ENCODE measurements at places on chromosomes 1 and 21.

- DNase-seq, result no peak
Observed at GRCh38 chr1:58361134-58361533, 185.4 kb downstream of the OMA1 start.

GRCh38 chr1:177340601-177341067 is 169.9 kb downstream of the BRINP2 start:
- no peak for DNase-seq

- no peak for DNase-seq
Observed at GRCh38 chr1:27823784-27824183, 6.8 kb upstream of the PPP1R8 start.

DNA sequence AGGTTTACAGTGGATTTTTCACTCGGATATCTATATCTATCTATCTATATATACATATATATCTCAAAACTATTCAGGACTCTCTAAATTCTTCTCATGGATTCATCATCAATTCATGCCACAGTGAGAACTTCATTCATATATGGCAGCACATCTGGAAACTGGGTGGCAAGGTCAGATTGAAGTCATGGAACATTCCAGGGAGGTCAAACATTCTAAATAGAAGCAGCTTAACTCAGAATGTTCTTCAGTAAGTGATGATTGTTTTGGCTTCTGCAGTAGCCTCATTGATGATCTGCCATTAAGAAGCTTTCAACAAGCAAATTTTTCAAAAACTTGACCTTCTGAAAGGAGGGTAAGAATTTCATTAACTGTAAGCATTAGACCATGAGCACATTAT is 46.9 kb upstream of the ADAMTS1 start:
- DNase-seq, result no peak

GRCh38 chr1:156203331-156203730 is 9.4 kb downstream of the SLC25A44 start:
- DNase-seq, result no peak

DNA sequence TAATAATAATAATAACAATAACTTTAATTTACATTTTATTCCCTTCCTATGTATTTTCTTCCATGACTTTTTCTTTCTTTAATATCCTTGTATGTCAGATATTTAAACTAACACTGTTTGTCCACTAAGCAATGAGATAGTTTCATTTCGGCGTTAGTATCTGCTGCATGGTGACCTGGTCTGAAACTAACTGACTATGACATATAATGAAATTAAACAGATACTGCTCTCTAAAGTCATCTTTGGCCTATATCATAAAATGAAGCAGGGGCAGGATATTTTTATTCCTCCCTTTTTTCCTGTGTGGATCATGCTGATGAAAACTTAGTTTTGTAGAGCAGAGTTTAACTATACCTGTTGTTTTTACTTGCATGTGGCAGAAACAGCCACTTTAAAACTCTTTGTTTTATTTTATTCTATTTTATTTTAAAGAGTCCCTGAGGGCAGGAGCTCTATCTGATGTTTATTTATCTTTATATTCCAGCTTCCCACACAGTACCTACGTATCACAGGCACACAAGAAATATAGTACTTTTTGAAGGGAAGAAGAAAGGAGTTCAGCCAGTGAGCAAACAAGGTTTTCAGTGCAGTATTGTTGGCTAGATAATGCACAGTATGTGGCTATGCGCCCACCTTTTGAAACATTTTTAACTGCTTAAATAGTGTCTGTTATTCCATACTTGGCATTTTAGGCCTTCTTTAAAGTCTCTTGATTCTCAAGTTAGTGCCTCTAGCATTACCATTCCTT is 165.6 kb downstream of the PHTF1 start:
- DNase-seq, result no peak

DNA sequence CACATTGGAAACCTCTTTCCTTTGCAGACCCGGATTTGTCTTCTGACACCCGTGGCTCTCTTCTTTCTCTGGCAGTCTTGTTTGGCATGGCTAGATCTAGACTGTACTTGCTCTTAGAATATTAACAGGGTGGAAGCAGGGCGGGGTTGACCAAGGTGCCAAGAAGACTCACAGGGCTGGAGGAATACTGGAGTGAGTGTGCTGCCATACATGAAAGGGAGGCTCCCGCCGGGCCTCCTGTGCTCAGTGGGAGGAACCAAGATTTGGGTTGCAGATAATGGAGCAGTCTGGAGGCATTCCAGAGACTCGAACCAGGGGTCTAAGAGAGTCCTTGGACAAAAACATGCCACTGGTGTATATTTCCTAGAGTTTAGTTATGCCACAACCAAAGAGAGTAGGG is 27.6 kb upstream of the SNX27 start:
- no peak for DNase-seq

DNA sequence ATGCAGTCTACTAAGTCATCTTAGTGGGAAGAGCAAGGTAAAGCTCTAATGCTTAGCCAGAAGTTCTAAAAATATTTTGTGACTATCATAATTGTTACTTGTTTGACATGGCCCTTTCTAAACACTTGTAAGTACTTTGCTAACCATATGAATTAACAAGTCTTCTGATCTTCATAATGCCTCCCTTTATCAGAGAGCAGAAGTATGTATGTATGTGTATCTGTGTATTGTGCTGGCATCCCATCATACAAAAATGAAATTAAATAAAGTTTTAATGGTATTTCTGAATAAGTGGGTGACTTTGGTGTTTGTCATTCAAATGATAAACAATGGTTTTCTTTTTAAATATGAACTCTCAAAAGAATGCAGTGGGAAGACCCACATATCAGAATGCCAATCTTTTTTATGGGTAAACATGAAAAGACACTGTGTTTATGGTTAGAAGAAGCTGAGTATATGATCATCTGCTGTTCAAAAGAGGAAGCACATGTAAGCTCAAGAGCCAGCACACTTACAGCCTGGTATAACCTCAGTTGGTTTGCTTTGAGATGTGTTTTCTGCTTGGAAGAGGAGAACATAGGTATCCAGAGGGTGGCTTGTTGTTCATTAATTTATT is 159.6 kb downstream of the CLEC20A start:
- DNase-seq, result no peak

DNA sequence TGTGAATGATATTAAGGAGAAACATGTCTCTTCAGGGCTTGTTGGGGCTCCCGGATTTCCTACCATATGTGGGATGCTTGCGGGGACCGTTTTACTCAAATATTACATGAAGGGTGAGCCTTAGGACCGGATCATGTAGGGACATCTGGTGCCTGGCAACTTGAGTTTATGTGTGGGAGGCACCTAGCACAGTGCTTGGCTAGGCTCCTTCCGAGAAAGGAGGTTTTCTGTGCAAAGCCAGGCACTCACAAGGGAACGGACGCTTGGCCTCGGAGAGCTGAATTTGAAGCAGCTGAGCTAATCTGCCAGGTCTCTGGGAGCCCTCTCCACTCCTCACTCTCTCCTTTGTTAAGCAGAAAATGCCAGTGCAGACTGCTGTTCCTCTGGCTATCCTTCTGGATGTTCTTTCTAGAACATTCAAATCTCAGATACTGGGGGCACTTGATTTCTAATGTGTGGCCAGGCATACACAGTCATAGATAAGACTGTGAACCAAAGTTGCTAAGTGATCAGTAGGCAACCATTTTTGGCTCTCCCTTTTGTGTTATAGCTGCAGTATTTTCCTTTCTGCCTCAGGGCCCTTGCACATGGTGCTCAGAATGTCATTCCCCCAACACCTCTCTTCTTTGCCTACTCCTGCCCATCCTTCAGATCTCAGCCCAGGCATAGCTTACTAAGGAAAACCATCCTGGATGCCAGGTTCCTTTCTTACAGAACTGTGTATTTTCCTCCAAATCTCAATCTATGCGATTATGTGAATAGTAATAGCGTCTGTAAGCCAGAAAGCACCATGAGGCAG is 216.6 kb upstream of the CSF3R start:
- no peak for DNase-seq

DNA sequence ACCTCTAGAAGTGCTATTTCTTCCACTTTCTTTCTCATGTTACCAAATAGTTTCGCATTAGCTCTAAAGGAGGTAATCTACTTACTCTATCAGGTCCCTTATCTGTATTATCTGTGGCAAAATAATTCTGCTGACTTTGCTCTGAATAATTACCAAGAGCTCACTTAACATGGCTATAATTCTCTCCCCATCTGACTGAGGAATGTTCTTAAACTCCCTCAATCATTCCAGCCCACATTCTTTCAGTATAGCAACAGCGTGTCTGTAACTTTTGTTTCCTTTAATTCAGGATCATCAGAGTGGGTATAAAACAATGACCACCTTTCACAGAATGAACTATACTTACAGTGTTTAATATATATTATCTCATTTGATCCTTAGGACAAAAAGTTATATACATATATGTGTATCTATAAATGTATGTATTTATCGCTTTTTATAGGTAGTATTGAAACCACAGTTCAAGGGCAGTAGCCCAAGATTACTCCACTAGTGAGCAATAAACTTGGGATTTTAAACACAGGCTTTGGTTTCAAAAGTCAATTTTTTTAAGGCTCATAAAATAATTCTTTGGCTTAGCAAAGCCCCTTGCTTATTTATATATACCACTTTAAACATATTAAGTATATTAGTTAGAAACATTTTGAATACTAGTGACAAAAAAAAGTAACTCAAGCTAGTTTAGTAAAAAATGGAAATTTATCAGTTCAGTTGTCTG is 36.1 kb upstream of the ST6GALNAC3 start:
- DNase-seq, result no peak

DNA sequence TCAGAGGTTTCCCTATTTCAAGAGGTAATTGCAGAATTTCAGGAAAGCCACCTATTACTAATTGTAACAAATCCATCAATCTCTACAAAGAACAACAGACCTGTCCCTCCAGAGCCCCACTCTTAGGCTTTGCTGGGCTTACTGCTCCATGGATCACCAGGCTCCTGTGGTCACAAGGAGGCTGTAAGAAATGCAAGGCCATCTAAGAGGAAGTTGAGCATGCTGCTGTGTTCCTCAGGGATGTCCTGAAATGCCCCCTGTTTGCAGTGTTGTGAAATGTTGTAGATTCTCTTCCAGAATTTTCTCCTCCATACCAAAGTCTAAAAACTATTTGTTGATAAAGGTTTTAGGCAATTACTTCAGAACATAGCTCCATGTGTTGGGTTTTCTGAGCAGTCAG is 24.4 kb upstream of the DUSP23 start:
- DNase-seq, result no peak

DNA sequence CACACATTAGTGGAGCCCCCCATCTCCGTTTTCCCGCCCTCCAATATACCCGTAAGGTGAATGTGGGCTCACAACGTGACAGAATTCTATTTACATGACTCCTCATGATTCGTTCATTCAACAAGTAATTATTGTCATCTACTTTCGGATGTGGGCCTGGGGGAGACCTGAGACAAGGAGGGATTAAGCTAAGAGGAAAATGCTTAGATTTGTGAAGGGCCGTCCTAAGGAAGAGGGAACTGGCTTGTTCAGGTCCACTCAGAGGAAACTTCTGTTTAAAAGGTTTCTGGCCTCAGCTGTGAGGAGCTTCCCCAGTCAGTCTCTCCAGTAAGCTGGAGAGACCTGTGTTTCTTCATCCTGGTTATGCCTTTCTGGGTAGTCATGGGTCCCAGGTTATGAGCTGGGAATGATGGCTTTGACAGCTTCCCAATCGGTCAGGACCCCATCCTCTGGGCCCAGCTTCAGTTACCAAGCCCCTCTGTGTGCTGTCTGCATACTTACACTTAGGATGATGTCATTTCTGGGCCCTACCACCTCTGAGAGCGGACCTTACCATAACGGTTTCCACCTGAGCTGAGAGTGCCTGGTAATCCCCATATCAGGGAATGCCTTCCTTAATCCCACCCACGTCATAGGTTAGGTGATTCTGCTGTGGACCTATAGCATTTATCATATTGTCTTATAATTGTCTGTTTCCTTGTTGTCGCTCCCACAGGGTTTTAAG is 687 bp upstream of the ERI3 start:
- DNase-seq, result no peak

DNA sequence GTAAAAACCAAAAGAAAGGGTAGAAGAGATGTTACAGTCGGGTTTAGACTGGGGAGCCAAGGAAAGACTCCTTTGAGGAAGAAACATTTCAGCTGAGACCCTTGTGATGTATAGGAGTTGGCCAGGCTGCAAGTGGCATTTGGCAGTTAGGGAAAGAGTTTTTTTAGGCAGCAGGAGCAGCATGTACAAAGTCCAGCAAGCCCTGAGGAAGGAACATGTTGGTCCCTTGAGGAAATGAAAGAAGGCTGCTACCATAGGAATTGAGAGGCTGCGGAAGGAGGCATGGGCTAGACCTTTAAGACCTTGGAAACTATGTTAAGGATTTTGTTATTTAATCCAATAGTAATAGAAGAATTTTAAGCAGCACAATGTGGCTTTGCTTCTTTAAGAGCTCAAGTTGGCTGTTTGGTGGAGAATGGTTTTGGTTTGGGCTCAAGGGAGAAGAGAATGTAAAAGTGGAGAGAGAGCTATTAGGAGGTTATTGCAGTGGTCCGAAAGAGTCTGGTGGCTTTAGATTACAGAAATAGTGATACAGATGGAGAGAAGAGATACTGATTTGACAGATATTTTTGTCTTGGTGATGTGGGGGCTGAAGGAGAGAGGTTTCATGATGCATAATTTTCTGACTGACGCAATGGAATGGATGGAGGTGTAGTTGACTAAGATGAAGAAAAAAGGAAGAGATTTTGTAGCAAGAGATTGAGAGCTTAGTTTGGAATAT is 26.6 kb downstream of the SMAP2 start:
- DNase-seq, result no peak

GRCh38 chr1:39190096-39190495 is 14.4 kb upstream of the MACF1 start:
- no peak for DNase-seq

DNA sequence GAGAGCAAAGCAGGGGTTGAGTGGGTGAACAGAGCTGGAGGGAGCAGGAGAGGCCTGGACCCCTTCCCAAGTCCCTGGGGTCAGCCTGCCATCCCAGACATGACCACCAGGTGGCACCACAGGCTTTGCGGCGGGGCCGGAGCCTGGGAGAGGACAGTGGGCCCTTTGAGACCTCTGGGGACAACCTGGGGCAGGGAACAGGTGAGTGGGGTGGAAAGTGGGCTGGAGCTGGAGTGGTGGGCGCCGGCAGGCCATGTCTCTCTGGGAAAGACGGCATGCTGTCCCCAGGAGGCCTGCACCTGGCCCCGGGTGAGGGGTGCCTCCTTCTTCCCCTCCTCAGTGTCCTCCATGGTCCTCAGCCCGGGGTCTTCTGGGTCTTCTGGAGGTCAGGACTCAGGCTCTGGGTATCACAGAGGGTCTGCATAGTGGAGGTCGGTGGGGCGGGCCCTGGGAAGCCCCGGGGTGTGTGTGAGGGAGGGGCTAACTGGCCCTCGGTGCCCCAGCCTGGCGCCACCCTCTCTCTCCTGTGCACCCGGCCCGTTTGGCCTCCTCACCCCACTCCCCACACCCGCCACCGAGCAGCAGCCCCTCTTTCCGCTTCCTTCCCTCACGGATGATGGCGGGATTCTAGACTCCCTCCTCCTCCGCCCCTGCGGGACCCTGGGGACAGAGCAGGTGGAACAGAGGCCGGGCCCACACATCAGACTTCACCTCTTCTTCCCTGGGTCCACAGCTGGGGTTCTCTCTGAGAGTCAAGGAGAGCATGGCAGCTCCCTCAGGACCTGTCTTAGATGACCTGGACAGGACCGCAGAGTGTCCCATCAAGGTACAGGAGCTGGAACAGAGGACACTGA is 28.5 kb upstream of the PKP1 start:
- DNase-seq, result peak; percentile 61
